ENCODE measurements at places on chromosomes 16 and 17.

- no peak for DNase-seq
These were observed 744 bp downstream of the JPH3 start for GRCh38 chr16:87602821-87603683.

GRCh38 chr17:42536372-42537155 is 523 bp downstream of the NAGLU start:
- DNase-seq, result peak; percentile 51

GRCh38 chr17:66569572-66569971 is 265.3 kb upstream of the CACNG5 start:
- DNase-seq, result no peak

- DNase-seq, result no peak
These were observed 686.2 kb downstream of the KCNJ2 start for GRCh38 chr17:70855401-70856054.

DNA sequence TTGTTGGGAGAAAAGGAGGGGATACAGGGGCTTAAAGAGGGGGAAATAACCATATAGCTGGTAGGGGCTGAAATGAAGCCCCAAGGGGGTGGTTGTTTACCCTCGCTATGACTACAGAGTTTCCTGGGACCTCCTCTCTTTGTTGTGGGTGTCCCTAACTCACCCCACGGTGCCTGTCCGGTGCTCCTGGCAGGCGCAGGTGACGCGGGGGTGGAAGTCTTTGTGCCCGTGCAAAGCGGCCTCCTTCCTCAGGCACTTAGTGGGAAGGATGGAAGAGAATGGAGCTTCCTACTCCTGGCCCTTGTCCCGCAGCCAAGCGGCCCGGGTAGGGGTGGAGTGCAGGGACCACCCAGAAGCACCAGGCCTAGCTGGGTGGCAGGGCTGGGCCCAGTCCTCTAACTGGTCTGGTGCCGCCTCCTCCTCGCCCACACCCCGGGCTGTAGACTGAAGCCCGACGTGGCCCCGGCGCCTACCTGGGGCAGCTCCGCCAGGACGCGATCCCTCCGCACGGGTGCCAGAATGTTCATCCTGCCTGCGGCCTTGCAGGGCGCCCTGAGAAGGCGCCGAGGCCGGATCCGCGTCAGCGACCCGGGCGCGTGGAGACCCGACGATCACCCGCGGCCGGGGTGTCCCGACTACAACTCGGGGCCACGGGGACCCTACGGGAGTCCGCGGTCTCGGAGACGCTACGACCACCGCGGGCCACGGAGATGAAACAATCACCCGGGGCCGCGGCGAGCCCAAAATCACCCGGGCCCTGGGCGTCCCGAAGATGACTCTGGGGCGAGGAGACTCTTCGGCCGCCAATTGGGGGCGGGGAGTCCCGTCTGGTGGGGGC is 709 bp downstream of the RAB34 start:
- DNase-seq, result no peak

- peak; percentile 87 for DNase-seq
These were observed at the start of the genes CCDC137 and OXLD1 for GRCh38 chr17:81666342-81667191. CCDC137 (plus strand) TSS chr17:81666737; CDS start chr17:81666767, 30 bp downstream. OXLD1 (minus strand) TSS chr17:81666605; CDS start chr17:81666577, 28 bp downstream.

GRCh38 chr17:79606487-79607281 is 4.2 kb downstream of the RBFOX3 start:
- no peak for DNase-seq

GRCh38 chr16:720447-720989 is 428 bp upstream of the ANTKMT start:
- DNase-seq, result no peak

DNA sequence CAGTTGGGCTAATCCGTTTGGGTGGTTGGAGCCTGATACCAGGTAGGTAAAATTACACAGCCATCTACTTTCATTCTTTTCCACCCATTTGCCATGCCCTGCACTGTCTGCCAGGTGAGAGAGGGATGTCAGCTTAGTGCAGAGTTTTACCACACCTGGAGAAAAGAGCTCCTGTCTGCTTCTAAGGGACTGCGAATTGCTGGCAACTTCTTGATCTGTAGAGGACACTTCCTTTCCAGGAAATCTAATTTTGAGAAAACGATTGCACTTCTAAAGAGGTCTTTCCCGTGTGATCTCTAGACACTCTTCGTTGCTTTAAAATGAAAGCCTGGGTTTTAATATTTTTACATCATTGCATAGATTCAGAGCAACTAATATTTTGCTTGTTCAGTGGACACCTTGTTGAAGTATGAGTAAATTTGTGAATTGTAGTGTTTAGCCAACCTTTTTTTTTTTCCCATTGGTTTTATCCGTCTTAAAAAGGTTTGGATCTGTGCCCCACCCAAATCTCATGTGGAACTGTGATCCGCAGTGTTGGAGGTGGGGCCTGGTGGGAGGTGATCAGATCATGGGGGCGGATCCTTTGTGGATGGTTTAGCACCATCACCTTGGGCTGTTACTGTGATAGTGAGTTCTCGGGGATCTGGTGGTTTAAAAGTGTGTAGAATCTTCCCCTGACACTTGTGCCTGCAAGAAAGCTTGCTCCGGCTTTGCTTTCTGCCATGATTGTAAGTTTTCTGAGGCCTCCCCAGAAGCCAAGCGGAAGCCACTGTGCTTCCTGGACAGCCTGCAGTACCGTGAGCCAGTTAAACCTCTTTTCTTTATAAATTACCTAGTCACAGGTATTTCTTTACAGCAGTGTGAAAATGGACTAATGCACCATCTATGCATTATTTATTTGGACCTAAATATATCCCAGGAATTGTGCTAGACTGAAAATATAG is 104.6 kb downstream of the PRKCA start:
- no peak for DNase-seq

GRCh38 chr17:74922694-74923537 is at the start of gene USH1G:
USH1G (minus strand) TSS chr17:74923255; CDS start chr17:74923073, 182 bp downstream.
- DNase-seq, result no peak

- DNase-seq, result no peak
These were observed 26.8 kb upstream of the ENDOV start for GRCh38 chr17:80388175-80388574.

DNA sequence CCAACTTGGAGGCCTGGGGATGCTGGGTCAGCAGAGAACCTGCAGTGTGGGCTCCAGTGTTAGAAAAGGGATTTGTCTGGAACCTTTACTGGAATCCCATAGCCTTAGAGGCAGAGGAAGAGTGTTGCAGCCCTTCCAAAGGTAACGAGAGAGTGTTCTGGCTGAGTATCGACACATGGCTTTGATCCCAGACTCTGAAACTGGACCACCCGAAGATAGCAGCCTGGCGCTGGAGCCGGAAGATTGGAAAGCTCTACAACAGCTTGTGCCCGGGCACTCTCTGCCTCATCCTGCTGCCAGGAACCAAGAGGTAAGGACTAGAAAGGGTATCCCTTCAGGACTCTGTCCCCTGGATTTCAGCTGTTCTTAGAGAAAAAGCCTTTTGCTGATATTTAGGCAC is 39.7 kb downstream of the REXO5 start:
- no peak for DNase-seq

- no peak for DNase-seq
These were observed 1.6 kb downstream of the CTCF start for GRCh38 chr16:67563708-67564468.

- DNase-seq, result no peak
These were observed 26.6 kb downstream of the LGALS9 start for GRCh38 chr17:27657620-27658019.

Measured in stimulated activated CD8-positive, alpha-beta memory T cell treated with anti-CD3 and anti-CD28 coated beads, Interleukin-7, amount 100 ng/mL, for 1 hour (primary cell).